ENCODE measurements at places on chromosomes 11 and 22.

GRCh38 chr11:68508425-68508824 lies 47.9 kb downstream of the PPP6R3 start:
- no peak for DNase-seq

- DNase-seq = no peak
These were observed 22.3 kb upstream of the SPON1 start for GRCh38 chr11:13939961-13940906.

GRCh38 chr22:47191671-47192650 lies 429.5 kb downstream of the TBC1D22A start:
- no peak for DNase-seq

- no peak for DNase-seq
These were observed 135.2 kb upstream of the C11orf58 start for GRCh38 chr11:16603245-16603644.

- DNase-seq = no peak
These were observed 30.2 kb downstream of the ZBTB16 start for GRCh38 chr11:114089748-114090147.

DNA sequence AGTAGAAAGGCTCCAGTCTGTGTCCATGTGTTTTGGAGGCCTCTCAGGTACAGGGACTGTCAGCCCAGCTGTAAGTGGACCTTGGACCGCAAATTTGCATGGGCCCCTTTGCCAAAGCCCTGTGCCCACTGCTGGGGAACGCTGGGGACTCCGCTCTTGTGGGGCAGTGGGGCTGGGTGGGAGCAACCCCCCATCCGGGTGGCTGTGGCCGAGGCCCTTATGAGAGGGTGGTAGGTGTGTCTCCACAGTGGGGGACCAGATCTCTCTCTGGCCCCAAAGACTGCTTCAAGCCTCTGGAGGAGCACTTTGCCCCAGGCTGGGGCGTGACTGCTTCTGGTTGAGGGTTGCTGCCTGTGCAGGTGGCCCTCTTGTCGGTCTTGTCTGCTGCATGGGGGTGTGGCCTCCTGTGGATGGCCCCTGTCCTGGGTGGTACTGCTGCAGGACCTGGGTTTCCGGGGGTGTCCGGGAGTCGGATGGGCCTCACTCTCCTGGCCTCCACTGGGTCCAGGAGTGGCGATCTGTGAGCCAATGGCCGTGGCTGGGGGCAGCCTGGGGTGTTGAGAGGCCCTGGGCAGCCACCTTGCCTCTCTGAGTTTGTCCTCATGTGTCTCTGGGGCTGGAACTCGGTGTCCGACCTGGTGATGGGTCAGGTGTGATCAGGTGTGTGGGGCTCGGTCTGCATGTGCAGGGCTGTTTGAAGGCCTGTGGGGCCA lies 15.9 kb downstream of the KCNQ1 start:
- no peak for DNase-seq

GRCh38 chr11:44775985-44776446 lies 49.3 kb downstream of the TSPAN18 start:
- DNase-seq = no peak

DNA sequence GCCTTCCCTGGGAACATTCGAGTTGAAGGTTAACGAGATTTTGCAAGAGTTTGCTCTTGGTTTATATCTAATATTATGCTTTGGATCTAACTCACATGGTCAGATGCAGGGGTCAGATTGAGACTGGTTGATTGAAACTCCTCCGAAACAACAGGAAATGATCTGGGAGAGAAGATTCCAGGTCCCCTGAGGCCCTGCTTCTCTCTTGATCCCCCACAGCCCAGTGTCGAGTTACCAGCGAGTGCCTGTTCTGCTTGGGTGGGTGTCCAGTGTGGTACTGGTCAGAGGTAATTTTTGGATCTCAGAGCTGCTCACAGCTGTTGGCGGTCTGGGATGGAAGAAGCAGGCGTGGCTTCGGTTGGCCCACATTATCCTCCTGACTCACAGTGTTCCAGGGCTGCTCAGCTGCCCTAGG lies 9.2 kb downstream of the FBLN1 start:
- DNase-seq = no peak

Measured in esophagus squamous epithelium (tissue), 5 donors.